NCI-H2107 (cell line): ENCODE measurements at places on chromosomes 11 and 22.

GRCh38 chr22:39351689-39352214, 2.0 kb downstream of the SYNGR1 start:
- DNase-seq, result no peak

- no peak for DNase-seq
These were observed 233.0 kb downstream of the FAM76B start for GRCh38 chr11:95556342-95557163.

- DNase-seq, result no peak
These were observed 730.6 kb downstream of the METTL15 start for GRCh38 chr11:28838741-28839140.

DNA sequence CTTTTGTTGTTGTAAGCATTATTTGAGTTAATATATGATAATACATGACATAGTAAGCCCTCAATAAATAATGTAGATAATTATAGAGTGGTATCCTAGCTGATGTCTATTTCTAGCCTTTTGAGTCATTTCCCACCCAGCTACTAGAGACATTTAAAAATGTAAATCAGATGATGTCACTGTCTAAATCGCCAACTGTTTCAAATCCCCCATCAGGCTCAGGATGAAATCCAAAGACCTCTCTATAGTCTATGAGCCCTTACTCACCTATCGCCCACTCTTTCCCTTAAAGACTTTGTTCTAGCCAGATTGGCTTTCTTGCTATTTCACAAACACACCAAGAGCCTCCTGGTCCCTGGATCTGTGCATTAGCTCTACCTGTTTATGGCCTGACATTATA, 135.4 kb upstream of the PLET1 start:
- no peak for DNase-seq

GRCh38 chr22:39478441-39478850, 21.6 kb downstream of the MGAT3 start:
- DNase-seq, result no peak

DNA sequence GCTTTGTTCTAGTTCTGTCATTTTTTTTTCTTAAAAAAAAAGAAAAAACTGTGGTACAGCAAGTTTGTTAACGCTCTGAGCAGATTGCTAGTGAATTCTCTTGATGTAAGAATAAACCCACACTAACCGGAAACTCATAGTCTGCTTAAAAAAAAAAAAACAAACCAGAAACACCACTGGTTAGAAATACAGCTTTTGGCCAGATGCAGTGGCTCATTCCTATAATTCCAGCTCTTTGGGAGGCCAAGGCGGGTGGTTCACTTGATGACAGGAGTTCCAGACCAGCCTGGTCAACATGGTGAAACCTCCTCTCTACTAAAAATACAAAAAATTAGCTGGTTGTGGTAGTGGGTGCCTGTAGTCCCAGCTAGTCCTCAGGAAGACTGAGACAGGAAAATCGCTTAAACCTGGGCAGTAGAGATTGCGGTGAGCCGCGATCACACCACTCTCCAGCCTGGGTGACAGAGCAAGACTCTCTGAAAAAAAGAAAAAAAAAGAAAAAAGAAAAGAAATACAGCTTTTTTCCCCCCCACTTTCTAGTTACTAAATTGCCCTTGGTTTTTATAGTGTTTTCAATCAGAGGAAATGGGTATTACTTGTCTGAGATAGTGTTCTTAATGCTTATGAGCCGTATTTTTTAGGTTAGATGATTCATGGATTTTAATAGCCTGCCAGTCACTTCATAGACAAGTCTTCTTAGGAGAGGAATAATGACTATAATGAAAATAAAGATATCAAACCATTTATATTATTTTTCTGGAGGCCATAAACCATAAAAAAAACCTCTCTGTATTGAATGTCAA, 222.8 kb downstream of the DDX10 start:
- no peak for DNase-seq

GRCh38 chr11:10287766-10288715, 6.0 kb downstream of the SBF2 start:
- no peak for DNase-seq
